ENCODE measurements at places on chromosomes 12 and 14. TPM values are rescaled to one million over a fixed set of nuclear protein-coding genes. Genes with fewer than 3 reads are reported as not detected.

DNA sequence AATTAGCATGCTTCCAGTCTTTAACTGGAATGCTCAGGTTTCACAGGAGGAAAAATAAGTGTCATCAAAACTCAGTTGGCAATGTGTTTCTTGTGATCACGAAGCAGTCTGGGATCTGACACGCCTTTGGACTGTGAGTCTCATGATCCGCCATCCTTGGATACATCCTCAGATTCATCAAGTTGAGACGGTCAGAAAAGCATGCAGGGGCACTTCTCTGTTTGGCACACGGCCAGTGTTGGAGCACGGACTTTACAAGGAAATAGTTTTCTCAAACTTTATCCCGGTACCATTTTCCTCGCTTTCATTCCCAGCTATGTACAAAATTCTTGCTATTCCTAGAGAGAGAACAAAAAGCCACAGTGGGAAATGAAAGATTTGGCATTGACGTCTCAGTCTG is 88.4 kb upstream of the PARP11 start:
- DNase-seq, result no peak

DNA sequence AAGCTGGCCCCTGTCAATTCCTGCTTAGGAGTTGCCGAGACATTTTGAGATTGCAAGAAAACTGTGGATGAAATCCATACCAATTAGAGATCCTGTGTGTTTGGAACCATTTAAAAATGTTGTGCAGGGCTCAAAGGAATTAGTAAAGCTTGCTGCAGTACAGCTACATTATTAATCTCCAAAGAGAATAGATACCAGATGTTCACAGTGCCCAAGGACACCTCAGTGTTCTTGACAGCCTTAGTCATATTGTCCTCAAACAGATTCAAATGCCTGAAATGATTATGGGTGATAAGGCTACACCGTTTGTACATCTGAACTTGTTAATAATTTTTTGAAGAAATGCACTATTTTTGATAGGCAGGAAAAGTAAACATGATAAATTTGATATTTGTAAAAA is 164.6 kb downstream of the MSRB3 start:
- DNase-seq, result no peak

DNA sequence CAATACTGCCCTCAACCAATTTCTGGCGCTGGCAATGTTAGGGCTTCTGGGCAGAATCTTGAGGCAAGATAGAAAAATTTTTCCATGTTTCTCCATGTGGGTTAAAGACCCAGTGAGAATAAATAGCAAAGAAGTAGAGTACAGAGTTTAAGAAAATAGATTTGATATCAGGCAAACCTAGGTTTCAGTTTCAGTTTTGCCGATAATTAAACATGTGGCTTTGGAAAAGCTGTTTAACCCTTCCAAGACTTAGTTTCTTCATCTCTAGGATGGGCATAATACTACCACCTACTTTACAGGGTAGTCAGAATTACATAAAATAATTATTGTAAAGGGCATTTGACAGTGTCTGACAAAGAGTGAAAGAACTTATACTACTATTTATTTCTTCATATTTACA is 360.4 kb downstream of the PCNX1 start:
- no peak for DNase-seq

GRCh38 chr12:127133675-127134335 is 1133.2 kb upstream of the TMEM132C start:
- DNase-seq, result peak; percentile 86

The PIWIL1 gene
- total RNA-seq, result not detected

- DNase-seq, result no peak
Measured at GRCh38 chr12:92444763-92445162, 258.0 kb upstream of the PLEKHG7 start.

Measured in SK-MEL-5 (cell line).